ENCODE measurements at places on chromosomes 5 and 9.

GRCh38 chr9:126724226-126724625, 80.6 kb upstream of the ZBTB43 start:
- DNase-seq = no peak

GRCh38 chr9:5441043-5441442, 3.3 kb upstream of the PLGRKT start:
- DNase-seq = no peak

GRCh38 chr5:92544596-92544995, 1036.4 kb downstream of the NR2F1-AS1 start:
- no peak for DNase-seq

DNA sequence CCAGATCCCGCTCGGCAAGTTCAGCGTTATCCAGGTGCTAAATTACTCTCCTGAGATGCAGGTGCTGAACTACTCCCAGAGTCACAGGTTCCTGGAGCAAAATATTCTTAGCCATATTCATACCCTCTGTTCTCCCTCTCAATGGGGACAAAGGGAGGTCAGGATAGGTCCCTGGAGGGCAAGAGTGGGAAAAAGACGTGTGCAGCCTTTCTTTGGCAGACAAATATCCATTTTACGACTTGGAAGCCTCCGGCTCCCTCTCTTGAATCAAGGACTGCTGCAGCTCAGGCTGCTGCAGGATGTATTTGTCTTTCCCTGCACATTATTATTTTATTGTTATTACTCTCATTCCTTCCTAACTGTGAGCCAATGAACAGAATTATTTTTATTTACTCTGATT, 590.2 kb downstream of the NR2F1-AS1 start:
- DNase-seq = no peak

- DNase-seq = no peak
These were observed 20.2 kb upstream of the ALDOB start for GRCh38 chr9:101455656-101456240.

DNA sequence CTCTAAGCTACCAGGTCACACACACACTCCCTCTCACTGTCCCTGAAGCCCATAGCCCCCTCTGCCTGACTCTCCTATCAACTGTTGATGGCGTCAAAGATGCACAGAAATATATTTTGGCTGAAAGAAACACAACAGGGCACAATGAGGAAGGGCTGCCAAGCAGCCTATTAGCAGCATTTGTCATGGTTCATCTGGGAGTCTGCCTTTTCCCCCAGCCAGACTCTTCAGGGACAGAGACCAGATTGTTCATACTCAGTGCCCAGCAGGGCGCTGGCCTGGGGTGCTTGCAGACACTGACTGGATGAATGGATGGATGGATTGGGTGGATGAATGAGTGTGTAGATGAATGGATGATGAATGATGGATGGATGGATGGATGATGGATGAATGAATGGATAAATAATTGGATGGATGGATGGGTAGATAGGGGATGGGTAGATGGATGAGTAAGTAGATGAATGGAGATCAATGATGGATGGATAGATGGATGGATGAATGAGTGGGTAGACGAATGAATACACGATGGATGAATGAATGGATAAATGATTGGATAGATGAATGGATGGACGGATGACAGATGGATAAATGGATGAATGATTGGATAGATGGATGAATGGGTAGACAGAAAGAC, 90.5 kb downstream of the ADAMTS2 start:
- no peak for DNase-seq

DNA sequence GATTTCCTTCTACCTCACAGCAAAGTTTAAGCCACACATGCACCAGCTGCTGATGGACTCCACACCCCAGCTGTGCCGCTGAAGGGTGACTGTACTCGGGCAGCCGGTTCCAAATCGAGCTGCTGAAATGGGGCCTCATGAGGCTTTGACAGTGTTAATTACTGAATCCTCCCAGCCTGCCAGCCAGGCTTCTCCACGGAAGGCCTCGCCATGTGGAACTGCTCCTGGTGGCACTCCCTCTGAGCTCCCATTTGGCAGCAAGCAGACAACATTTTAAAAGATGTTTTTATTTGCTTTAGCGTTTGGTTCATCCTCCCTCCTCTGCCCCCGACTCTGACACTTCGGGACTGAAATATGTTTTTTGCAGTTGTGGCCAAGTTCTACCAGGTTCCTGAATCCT, 479.4 kb upstream of the MPDZ start:
- DNase-seq = no peak

DNA sequence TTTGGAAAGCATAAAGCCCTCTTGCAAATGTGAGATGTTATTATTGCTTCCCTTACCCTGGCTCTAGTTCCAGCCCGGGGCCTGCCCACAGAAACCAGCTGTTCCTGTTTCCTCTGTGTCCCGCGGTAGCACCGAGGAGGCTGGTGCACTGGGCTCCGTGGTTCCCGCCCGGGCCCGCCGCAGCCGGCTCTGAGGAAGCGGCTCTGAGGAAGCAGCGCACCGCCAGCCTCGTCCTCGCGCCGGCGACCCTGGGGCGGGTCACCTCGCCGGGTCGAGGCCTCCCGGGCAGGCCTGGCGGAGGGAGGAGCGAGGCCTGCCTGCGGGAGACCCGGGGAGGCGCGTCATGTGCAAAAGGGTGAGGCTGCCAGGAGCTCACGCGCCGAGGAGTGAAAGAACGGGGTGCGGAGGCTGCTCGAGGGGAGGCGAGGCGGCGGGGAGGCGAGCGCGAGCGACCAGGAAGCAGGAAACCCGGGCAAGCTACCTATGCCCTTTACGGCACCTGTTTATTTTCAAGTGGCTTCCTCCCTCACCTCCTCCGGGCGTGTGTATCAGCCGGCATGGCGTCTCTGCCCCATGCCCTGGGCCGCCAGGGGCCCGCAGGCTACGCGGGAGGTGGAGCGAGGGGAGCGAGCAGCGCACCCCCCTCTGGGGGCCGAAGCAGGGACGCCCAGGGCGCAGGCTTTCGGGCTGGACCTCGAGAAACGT, 61.3 kb upstream of the MEGF10 start:
- DNase-seq = peak; percentile 12

DNA sequence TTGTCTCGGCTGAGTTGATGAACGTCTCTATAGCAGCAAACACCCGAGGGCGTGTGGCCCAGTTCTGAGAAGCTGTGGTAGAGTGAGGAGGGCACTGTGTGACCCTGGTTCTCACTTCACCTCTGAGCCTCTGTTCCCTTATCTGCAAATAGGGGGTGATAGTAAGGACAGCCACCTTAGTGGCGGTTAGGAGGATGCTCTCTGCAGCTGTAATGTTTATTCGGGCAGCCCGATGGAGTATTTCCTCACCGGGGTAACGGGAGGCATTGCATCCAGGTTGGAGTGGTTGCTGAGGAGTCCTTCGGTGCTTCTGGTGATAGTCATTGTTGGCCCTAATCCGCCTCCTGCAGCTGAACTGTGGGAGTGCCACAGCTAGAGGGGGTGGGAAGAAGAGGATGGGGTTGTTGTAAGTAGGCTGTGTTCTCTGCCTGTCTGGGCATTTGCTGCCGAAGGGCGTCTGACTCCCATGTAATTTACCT, 13.9 kb downstream of the PRRC2B start:
- DNase-seq = no peak
